ENCODE measurements at places on chromosomes 4 and X.

DNA sequence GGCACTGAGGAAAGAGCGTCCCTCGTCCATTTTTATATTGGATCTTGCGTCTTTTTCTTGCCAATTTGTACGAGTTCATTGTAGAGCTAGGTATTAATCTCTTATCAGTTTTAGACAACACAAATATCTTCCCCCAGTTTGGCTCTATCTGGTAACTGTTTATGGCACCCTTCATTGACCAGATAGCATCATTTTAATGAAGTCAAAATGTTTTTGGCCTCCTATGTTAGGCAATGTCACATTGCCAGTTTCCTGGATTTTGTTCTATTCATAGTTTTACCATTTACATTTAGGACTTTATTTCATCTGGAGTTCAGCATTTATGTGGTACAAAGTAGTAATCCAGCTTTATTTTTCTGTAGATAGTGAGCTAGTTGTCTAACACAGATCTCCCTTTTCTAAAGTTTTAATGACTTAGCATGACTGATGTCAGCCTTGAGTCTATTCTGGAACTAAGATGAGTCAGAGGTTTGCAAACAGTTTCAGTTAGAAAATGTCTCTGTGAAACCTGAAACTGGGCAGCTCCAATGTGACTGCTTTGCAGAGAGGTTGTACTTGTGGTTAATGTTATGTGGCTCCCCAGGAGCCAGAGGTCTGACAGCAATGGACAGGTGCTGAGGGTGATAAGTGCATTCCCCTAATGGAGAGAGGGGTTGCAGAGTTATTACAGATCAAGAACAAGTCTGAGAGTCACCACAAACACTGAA is 5.3 kb upstream of the STBD1 start:
- DNase-seq, result peak; percentile 79

- no peak for DNase-seq
These were observed 166.2 kb upstream of the FGF13 start for GRCh38 chrX:138877746-138878145.

GRCh38 chrX:9341291-9342201 is 123.3 kb upstream of the TBL1X start:
- DNase-seq, result peak; percentile 69

DNA sequence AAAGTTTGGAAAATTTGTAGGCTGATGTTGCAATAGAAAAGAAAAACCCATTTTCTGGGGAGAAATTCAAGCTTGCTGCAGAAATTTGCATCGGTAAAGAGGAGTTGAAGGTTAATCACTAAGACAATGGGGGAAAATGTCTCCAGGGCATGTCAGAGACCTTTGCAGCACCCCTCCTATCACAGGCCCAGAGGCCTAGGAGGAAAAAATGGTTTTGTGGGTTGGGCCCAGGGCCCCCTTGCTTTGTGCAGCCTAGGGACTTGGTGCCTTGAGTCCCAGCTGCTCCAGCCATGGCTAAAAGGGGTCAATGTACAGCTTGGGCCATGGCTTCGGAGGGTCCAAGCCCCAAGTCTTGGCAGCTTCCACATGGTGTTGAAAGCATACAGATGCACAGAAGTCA is 17.8 kb downstream of the TMSB15A start:
- no peak for DNase-seq

- peak; percentile 66 for DNase-seq
These were observed 29.5 kb upstream of the MAP3K15 start for GRCh38 chrX:19544693-19545305.

DNA sequence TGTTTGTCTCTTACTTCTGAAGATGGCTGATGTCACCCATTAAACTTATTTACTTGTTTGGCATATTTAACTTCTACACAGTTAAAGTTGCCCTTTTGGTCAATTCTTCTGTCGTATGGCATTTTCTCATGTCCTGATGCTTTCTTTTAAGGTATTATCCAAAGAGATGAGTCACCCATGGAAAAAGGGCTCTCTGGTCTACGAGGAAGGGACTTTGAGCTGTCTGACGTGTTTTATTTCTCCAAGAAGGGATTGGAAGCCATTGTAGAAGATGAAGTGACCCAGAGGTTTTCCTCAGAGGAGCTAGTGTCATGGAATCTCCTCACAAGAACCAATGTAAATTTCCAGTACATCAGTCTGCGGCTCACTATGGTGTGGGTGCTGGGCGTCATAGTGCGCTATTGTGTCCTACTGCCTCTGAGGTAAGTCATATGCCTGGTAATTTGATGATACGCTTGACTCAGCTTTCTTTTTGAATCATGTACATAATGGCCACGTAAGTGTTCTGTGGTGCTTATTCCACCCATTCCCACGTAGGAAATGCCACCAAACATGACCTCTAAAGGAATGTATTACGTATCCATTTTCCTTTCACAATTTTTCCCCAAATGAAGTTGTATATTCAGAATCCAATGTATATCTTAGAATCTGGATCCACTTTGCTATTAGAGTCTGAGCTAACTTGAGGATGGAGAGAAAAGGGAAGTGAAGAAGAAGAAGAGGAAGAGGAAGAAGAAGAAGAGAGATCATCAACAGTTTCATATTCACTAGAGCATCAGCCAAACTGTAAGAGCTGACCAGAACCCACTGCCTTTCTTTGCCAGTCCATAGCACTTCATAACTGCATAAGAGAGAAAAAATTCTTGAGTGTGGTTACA is 45.7 kb downstream of the GPAT3 start:
- DNase-seq, result no peak
